ENCODE measurements at places on chromosomes 4 and X.

DNA sequence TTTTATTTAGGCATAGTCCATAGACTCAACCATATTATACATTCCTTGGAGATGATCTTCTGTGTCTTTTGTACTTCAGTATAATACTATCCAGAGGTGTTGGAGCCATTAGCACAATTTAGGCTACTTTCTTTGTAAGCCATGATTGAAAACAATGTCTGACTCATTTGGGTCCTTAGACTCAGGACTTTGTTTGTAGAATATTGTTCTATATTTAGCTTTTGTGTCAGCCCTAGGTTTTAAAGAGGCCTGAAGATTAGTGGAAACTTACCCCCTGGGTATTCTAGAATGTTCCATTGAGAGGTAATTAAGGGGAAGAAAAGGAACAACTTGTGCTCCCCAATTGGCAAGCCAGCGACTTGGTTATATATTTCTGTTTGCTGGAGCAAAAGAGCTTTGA, 145.2 kb upstream of the SCML1 start:
- DNase-seq, result no peak

- DNase-seq, result no peak
These were observed 33.5 kb upstream of the SETD7 start for GRCh38 chr4:139589336-139590018.

DNA sequence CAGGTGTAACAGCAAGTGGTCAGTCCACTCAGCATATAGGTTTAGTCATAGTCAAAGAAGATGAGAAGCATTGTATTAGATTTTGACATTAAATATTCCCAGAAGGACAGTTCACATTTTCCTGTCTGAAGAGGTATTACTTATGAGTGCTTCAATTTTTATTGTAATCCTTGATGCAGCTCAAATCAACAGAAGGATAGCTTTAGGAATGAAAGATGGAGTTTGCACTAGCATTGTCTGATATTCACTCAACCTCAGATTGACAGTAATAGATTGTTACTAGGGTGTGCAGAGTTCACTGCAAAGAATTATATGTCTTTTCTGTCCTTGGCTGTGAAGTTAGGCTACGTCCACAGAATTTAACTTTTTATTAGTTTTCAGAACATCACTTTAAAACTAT, 764.3 kb upstream of the AADAT start:
- DNase-seq, result no peak

- DNase-seq, result no peak
These were observed 129.3 kb upstream of the FAM9B start for GRCh38 chrX:9163214-9163709.

GRCh38 chrX:31934842-31935370, 863.1 kb upstream of the FTHL17 start:
- no peak for DNase-seq

DNA sequence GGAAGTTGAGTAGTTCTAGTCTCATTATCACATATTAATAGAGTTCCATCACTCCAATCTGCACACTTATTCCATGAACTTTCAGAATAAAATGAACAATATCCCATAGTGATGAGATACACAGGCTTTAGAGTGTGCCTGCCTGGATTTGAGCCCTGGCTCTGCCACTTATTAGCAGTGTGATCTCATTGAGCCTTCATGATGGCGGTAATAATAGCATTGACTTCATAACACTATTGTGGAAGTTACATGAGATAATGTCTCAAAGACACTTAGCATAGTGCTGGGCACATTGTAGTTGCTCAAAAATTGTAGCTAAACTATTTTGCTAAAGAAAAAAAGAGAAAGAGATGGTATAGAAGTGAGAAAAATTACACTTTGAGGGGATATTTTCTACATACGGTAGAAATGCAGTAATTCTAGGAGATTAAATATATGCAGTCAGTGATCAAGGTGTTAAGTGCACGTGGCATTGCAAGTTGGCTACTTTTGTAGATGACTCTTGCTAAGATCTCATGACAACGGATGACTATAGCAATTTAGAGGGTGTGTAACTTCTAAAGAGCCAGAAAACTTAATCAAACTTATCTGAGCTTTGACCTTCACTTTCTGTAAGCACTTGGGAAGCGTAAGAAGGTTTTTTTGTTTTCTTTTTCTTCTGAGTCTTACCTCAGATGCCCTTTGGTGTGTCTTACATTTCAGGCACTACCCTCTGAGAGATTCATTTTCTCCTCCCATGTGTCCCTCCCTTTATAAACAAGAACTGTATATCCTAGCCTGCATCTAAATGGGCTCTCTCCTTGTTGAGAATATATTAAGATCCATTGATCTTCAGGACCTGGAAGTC, 380.6 kb upstream of the NR3C2 start:
- DNase-seq, result no peak

DNA sequence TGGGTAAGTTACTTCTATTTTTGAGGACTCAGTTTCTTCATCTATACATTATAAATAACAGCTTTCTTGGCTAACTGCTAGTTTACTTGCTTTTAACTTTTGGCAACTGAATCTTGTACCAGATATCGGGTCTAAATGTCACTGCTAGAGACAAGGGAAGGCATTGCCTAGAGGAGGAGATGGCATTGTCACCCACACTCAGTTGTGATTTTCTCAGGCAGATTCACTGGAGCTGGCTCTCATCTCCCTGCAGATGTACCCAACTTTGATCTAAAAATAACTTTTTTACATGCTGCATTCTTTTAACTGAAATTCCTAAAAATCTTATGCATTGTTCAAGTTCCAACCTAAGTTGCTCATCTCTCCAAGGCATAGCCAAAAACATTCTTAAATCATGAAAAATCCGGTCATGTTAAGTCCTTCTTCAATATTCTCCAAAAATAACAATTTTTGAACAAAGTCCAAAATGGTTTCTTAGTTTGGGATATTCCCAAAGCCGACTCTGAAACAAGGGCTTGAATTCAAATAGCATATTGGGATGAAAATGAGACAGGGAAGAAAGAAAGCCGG, 469.0 kb upstream of the BOD1L1 start:
- no peak for DNase-seq

GRCh38 chrX:68646421-68646820, 1.0 kb upstream of the STARD8 start:
- DNase-seq, result no peak

DNA sequence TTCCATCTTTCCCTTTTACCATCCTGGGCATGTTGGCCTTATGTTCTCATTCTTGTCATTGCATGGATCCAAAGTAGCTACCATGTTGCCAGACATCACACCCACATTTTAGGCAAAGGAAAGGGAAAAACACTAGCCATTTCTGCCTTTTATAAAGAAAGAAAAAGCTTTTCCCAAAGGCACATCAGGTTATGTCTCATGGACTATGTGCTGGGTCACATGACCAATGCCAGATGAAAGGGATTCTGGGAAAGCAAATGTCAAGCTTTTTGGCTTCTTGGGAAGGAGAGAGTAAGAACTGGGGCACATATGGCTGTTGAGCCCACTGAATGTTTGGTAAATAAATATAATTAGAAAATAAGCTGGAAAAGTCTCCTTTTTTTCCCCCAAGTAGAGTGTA, 4.3 kb upstream of the SOD3 start:
- no peak for DNase-seq

DNA sequence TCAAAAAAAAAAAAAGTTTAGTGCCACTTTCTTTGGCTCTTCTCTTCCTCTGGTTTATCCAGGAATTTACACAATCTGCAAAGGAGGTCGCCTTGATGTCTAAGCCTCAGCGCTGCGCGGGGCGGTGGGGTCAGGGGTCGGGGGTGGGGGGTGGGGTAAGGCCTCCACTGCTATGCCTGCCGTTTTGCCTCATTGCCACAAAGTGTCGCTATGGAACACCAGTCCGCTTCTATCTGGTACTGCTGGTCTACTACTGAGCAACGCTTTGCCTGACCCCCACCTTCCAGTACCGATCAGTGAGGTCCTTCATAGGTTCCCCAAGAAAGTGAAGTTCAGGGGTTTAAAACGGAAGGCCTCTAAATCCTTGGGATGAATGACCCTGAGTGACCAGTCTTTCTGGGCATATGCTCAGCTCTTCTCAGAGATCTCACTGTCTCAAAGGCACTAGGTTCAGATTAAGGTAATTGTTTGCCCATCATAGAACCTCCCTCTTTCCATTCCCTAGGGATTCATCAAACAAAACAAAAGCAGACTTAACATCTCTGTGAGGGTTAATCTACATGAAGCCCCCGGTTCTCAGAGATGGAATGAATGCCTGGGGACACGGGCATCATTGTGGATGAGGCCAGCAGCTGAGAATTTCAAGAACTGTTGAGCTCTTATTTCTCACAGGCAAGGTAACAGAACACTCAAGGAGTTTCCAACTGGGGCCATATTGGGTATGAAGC, 16.9 kb upstream of the TSR2 start:
- no peak for DNase-seq

GRCh38 chrX:98459669-98460068, 1576.0 kb downstream of the RPA4 start:
- no peak for DNase-seq

DNA sequence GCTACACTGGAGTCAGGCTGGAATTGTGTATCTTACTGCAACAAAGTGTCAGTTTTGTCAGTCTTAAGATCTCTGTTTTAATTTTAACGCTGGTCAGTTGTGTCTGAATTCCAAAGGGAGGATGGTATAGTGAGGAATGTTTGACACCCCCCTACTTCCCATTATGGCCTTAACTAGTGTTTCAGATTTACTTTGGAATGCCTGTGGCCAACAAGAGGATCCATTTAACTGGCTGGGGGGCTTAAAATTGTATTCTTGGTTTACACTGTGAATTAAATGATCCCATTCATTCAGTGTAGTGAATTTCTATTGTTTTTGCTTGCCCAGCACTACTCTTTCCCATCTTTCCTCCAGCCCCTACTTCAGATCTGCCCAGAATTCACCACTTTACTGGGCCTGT, 75.8 kb upstream of the IQCM start:
- DNase-seq, result no peak

- DNase-seq, result no peak
These were observed 18.5 kb upstream of the TET2 start for GRCh38 chr4:105128208-105128607.

DNA sequence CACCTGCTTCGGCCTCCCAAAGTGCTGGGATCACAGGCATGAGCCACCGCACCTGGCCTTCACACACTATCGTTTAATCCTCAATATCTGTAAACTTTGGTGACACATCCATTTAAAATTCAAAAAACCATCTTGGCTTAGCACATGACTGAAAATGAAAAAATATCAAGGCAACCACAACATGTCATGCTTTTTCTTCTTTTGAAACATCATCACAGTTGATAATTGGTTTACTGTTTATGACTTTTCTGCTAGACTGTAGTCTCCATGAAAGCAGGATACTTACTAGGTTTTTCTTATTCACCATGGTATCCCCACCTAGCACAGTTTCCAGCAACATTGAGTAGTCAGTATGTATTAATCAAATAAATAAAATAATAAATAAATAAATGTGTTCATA, 11.0 kb downstream of the GNRHR start:
- DNase-seq, result no peak

DNA sequence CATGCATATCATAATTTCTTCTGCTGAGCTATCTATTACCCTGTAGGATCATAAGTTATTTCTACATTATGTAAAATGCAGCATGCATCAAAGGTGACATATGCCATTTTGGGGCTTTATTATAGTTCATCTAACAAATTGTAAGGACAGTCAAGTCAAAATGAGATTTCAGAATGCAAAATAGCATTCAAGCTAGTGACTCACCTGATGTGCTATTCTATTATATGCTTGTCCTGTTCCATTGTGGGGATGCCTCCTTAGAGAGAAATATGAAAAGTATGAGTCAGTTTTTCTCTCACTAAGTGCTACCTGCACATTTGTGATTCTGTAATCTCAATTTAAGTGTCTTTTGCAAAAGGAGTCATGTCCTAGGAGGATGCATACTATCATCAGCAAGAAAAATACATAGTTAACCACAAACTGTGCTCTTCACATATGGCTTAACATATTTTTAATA, 647.0 kb upstream of the PCDH10 start:
- no peak for DNase-seq

GRCh38 chr4:150117094-150117493, 38.8 kb downstream of the DCLK2 start:
- DNase-seq, result no peak

DNA sequence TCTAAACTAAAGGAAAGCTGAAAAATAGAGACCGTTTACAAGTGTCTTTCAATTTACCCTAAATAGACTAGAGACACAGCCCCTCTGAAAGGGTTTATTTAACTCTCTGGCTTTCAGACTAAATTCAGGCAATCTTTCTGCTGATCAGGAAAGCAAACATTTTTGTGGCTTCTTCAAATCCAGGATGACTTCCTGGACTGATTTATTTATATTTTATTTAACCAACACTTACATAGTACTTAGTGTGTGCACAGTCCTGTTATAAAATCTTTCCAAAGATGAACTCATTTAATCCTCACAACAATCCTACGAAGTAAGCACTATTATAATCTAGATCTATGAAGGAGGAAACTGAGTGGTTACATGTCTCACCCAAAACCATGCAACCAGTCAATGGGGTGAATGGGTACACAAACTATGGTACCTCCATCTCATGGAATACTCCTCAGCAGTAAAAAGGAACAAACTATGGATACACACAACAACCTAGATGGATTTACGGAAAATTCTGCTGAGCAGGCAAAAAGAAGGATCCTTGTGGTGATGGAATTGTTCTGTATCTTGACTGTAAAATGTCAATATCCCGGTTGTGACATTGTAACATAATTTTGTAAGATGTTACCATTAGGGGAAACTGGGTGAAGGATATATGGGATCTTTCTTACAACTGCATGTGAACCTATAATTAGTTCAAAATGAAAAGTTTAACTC, 64.1 kb upstream of the MAMLD1 start:
- DNase-seq, result no peak

DNA sequence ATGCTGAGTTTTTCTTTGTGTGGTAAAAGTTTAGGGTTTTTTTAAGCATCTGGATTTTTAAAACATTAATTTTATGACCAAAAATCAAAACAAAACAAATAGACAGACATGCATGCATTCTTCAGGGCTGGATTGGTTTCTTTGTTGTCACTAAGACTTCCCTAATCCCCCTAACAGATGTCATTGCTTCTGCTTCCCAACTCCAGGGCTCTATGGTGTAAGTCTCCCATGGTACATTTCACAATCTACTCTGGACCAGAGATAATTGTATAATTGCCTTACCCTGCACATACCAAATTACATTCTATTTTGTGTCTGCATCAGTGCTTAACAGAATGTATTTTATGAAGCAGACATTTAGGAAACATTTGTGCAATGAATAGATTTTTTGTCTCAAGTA, 529.1 kb upstream of the SMIM31 start:
- no peak for DNase-seq

DNA sequence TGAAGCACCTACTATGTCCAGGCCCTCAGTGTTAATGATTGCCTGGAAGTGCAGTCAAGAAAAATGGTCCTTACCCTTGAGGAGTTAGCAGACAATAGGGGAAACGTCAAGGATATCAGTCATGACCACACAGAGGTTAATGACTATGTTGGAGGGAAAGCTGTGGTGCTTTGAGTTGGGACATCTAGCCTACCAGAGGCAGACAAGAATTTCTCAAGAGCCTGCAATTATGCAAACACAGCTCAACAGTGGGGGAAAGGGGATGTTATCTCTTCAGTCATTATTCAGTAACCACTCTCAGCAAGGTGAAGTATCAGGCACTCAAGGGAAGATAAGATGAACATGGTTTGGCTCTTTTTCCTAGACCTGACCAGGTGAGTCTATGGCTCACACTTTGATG, 7.0 kb upstream of the FGFBP1 start:
- no peak for DNase-seq

GRCh38 chrX:137565318-137565904, 516 bp upstream of the ZIC3 start:
- DNase-seq, result no peak

- no peak for DNase-seq
These were observed 1.2 kb upstream of the EFHC2 start for GRCh38 chrX:44344687-44345086.

GRCh38 chr4:124409044-124409443, 303.5 kb downstream of the ANKRD50 start:
- DNase-seq, result no peak
